ENCODE measurements at places on chromosomes 5 and 9.

DNA sequence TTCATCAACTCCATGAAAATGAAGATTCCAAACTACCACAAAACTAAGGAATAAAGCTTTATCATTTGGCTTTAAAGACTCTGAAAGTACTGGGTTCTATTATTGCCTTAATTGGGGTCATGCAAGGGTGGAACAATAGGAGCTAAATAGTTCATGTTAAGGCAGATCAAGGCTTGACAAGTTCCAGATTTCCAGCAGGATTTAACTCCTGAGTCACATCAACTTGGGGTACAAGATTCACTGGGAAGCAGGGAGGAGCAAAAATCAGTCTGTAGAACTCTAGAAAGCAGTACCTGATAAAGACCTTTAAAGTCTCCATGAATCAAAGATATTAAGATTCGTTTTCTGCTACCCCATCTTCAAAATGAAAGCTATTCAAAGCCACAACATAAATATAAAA is 41.9 kb upstream of the GLRX start:
- DNase-seq = no peak

DNA sequence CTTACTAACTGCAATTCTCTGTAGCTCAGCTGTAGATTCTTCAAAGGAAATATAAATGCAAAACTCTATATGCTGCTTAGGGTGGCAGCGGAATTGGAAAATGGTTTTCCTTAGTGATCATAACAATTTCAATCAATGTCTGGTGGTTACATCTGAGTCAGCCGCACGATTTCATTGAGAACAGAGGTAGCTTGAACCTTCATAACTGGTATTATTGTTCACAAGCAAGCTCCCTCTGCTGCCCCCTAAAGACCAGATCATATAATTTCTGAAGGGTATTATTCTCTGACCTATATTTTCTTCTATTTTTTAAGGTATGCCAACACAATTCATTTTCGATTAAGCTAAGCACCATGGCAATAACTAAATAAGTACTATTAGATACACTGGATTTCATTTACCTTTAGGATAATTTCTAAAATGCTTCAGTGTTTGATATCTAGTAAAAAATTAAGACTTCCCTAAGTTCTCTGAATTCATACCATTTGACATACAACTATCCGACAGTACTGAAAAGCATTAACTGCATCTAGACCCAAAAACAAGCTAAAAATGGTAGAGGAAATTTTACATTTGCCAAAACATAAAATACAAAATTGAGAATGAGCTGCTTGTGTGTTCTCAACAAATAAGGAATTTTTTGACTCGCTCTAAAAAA is 181.1 kb upstream of the SPEF2 start:
- no peak for DNase-seq

DNA sequence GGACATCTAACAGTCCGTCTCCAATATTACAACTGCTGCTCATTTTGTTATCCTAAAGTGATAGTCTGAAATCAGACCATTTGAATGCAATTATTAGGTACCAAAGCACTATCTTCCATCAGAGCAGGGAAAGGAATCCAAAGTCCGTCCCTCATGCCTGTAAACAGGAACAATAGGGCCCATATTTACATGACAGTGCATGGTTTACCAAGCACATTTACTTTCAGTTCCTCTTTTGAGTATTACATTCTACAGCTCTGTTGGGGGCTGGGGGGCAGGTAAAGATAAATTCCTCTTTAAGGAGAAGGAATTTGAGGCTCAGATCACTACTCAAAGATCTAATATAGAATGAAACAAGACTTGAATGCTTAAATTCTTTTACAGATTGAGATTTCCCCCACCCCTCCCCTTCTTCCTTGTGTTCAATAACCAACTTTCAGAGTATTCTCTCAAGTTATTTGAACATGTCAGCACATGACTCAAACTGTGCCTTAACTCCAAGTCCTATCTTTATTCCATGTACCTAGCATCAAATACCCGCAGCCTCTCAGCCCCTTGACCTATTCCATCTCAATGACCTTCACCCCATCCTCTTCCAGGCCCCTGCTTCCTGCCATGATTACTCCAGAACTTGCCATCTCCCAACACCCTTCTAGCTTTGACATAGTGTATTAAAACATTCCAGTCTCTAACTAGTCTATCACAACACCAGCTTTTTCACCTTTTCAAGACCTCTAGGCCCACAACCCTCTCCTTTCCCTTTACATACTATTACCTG is 71.0 kb downstream of the BRINP1 start:
- no peak for DNase-seq

GRCh38 chr5:161420521-161420920 is 126.0 kb downstream of the GABRB2 start:
- DNase-seq = no peak

GRCh38 chr5:34486160-34486848 is 169.8 kb upstream of the RAI14 start:
- DNase-seq = peak; percentile 36
